ENCODE measurements at places on chromosomes 3 and 15.

GRCh38 chr3:25096536-25096935, 331.5 kb upstream of the RARB start:
- no peak for DNase-seq

- DNase-seq, result no peak
Observed at GRCh38 chr3:27716309-27716708, 5.8 kb downstream of the EOMES start.

DNA sequence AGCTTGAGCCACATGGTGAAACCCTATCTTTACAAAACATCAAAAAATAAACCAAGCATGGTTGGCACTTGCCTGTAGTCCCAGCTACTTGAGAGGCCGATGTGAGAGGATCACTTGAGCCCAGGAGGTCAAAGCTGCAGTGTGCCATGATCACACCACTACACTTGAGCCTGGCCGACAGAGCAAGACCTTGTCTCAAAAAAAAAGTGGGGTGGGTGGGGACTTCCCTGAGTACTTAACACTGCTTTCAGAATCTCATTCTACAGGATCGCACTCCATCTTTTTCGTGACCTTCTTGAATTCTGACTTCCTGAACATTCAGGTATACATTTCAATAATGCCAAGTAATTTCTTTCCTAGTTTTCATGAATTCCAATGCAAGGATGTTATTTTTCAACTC, 91.3 kb downstream of the PDE8A start:
- DNase-seq, result no peak

- DNase-seq, result no peak
Observed at GRCh38 chr3:42764561-42765295, 8.3 kb downstream of the CCDC13 start.

DNA sequence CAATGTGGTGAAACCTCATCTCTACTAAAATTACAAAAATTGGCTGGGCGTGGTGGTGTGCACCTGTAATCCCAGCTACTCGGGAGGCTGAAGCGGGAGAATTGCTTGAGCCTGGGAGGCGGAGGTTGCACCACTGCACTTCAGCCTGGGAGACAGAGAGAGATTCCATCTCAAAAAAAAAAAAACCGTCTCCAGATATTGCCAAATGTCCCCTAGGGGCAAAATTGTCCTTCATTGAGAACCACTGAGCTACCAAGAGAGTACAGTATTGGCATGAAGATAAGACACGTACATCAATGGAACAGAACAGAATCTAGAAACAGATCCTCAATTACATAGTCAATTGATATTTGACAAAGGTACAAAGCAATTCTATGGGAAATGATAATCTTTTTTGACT, 98.0 kb downstream of the TFDP2 start:
- no peak for DNase-seq

DNA sequence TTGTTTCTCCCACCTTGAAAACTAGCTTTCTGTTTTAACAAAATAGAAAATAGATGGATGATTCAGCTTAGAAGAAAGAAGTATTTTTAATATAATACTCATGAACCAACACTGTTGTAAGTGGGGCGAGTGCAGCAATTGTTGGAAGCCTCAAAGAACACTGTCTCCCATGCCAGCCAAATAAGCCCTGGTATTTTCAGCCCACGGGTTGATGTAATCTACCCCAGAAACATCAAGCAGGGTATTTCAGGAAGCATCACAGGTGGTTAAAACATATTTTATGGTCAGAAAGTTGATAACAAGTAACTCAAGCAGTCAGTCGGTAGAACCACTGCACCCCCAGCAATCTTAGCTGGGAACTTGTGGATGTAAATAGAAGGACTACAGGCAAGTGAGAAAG, 115.9 kb downstream of the SV2B start:
- no peak for DNase-seq

GRCh38 chr3:53704363-53704725, 141.9 kb downstream of the CHDH start:
- no peak for DNase-seq

GRCh38 chr15:99487337-99487730, 78.5 kb upstream of the MEF2A start:
- DNase-seq, result no peak

DNA sequence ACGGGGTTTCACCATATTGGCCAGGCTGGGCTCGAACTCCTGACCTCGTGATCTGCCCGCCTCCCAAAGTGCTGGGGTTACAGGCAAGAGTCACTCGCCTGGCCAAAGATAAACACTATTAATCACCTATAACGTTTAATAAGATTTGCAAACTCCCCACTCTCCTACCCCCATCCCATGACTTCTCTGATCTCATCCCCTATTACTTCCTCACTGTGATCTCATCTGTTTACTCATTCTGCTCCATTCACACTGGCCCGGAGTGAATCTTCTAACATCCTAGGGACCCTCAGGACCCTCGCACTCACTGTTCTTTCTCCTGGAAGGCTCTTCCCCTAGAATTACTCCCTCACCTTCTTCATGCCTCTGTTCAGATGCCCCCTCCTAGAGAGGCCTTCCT, 78.9 kb downstream of the DGKG start:
- no peak for DNase-seq

DNA sequence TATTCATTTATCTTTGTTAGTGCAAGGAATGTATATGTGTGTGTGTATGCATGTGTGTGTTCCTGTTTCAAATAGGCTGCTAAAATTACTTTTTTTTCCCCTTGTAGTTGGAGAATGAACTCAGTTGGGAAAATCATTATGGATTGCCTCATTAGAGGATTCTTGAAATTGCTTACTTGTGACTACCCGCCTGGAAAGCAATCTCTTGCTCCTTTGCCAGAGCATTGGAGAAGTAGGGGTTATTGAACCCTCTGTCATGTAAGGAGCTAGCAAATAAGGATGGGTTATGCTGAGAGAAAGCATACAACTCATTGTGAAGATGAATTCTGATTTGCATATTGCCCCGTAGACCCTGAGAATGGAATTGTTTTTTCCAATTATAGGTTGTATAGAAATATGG, 474.5 kb downstream of the CADM2 start:
- no peak for DNase-seq

DNA sequence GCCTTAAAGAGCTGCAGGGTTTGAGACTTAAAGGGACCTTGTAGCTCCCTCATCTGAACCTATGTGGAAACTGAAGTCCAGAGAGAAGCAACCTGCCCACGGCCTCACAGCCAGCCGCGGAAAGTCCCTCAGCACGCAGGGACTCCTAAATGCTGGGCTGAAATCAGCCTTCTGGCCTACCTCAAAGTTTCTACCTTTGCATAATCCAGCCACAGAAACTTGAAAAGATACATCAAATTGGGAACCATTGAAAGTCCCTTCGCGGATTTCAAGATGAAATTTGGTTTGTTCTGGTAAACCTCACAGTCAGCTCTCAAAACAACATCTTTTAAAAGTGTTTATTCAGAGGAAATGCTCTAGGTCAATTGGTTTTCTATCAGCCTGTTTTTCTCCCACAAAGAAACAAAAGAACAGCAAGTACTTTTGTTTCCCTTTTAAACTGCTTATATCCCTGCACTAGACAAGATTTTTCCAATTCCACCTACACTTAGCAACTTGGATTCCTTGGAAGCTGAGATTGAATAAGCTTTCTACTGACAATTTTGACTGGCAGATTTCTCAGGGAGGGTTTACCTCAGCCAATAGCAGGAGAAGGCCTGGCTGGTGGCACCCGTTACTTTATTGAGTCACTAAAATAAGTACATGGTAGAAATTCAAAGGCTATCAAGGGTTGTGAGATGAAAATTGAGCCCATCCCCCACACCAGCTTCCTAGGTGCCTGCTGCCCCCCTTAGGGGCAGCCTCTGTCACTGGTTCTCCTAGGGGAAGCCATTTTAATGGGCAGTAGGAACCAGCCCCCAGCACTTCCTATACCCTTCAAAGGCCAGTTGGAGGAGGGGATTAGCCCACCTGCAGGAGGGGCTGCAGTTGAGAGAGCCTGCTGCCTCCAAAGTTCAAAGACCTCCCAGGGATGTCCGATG, 171.2 kb downstream of the ADAMTS17 start:
- no peak for DNase-seq

DNA sequence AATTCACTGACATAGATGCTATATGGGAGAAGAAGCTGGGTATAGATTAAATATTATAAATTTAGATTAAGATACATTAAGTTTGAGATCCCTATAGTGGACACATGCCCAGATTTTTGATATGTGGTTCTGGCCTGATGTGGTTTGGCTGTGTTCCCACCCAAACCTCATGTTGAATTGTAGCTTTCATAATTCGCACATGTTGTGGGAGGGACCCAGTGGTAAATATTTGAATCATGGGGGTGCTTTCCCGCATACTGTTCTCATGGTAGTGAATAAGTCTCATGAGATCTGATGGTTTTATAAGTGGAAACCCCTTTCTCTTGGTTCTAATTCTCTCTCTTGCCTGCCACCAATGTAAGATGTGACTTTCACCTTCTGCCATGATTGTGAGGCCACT, 189.4 kb upstream of the CD96 start:
- no peak for DNase-seq

GRCh38 chr3:143847787-143848631, at the start of gene SLC9A9:
Gene SLC9A9 (minus strand): TSS chr3:143848468. CDS start chr3:143848322, 146 bp downstream.
- DNase-seq, result no peak

GRCh38 chr15:27091270-27091940, 120.4 kb downstream of the GABRG3 start:
- no peak for DNase-seq

DNA sequence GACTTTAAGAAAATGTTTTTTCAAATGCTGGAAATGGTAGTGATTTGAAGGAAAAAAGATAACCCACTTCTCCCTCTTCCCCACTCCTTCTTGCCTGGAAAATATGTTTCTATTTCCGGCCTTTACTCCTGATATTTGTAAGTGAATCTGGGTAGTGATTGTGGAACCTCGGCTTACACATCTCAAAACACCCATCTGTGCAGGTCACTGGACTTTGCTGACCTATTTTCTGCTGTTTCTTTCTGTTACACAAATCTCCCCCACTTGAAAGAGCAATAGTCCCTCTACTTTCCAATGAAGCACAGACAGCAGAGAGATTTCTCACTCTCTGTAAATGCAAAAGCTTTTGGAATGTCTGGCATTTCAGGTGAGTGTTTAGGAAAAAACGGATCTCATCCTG, 76.9 kb upstream of the ICE2 start:
- DNase-seq, result no peak

DNA sequence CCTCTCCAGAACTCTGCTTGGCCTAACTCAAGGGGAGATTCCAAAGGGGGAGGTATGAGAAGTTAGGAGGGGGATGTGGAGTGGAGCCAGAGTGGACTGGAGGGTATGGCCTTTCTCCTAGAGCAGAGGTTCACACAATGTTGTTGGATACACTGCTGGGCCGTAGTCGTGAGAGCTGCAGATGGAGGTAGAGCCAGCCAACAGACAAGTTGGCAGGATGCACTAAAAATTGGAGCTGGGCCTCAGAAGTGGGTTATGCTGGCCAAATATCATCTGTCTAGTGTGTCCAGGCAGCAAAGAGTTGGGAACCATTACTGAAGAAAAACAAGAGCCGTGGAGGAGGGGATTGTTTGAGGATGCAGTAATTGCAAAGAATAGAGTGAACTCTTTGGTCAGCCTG, 27.7 kb upstream of the LRRFIP2 start:
- no peak for DNase-seq

DNA sequence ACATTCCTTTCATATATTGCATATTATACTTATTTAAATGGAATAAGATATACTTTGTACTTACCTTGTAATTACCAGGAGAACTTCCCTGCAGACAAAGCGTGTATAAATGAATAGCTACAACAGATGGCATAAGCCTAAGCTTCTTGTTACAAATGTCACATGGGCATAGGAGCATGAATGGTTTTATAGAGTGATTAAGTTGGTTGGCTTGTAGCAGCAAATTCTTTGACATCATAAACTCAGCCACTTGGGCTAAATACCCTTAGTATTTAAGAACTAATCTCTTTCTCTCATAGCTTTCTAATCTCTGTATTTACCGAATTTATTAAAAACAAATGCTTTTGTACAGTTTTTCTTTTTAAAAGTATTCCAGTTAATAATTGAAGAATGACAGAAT, at the start of gene UBAP1L:
Gene UBAP1L (minus strand): TSS at position 115 of the 400 bp plus-strand sequence. CDS start 8,985 bp downstream, outside the sequence.
- no peak for DNase-seq

DNA sequence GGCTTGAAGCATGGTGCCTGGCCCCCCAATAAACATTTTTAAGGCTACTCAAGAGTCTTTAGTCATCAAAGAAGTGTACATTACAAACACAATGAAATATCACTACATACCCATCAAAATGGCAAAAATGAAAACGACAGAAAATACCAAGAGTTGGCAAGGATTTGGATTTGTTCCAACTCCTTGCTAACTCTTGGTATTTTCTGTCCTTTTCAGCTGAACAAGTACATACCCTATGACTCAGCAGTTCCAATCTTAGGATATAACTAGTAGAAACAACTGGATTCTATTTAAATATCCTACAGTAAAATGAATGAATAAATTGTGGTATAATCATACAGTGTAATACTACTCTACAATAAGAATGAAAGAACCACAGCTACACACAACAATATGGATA, 25.1 kb upstream of the GABPB1 start:
- DNase-seq, result no peak

- no peak for DNase-seq
Observed at GRCh38 chr3:66830301-66830700, 167.8 kb upstream of the KBTBD8 start.

- no peak for DNase-seq
Observed at GRCh38 chr3:46861605-46862368, 1.5 kb downstream of the MYL3 start.

DNA sequence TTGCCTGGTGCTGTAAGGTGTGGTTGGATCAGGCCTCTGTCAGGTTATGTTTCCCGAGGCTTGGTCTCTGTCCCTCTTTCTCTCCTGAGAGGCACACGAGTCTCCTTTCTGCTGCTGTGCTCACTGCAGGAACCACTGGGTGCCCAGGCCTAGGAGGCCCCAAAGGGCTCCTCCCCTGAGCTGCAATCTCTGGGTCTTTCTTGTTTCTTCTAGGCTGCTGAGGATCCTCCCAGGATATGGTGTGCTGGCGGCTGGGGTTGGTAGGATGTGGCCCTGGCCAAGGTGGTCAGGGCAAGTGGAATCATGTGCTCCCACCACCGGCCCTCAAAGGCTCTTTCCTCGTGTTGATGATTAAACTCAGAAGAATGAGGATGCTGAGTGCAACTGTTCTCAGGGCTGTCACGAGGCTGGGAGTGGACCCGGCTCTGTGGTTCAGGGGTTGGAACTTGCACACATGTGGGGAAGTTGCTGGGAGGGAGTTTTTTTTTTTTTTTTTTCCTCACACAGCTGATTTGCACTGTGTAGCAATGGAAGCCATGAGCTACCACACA, 43.6 kb upstream of the CTSH start:
- DNase-seq, result no peak

DNA sequence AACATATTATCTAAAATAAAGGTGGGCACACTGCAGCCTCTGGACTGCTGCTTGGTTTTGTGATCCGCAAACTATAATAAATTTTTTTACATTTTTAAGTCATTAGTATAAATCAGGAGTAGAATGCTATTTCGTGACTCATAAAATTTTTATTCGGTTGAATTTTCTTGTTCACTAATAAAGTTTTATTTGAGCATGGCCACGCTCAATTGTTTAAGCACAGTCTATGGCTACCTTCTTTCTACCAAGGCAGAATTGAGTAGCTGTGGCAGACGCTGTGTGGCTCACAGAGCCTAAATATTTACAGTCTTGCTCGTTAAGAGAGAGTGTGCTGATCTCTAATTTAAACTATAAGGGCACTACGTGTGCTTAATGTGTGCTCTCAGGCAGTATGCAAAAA, 28.9 kb downstream of the ROBO2 start:
- no peak for DNase-seq

Measured in activated CD4-positive, alpha-beta T cell treated with anti-CD3 and anti-CD28 coated beads for 1 hour (primary cell).